Left lung (tissue), 14 donors: ENCODE measurements at places on chromosomes 6 and 20. TPM values are rescaled to one million over a fixed set of nuclear protein-coding genes. Genes with fewer than 3 reads are reported as not detected.
A peak's percentile ranks its signal among the peaks of the same experiment; 100 is the strongest.

Gene MTFR2
- 2.0 TPM for total RNA-seq

- H3K36me3 ChIP-seq = no peaks in the 10 kb centered on the region
- H3K4me3 ChIP-seq = no peak overlapping the region
- no peaks in the 10 kb centered on the region for H3K27me3 ChIP-seq
- no peak overlapping the region for H3K27ac ChIP-seq
Measured at GRCh38 chr6:91634791-91635190, 1047.9 kb upstream of the MAP3K7 start.

DNA sequence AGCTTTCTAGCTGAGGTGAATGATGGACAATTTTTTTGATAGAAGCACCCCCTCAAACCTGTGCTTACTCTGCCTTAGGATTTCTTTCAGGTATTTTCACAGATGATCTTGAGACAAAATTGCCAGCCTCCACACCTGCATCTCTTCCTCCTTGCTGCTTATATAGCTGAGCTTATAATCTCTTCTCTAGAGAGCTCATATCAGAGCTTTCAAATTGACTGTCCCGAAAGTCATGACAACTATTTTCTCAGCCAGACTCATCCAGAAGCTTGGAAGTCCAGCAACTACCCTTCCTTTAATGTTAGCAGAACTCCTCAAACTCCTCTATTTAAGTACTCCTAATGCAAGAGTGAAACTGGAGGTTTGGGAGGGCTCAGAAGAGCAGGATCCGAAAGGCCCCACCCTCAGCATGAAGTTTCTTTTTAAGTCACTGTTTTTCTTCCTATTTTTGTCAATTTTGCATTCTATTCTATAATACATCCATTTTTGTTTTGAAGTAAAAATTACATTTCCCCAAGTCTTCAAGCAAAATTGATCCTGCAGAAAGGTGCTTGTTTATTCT is 12.7 kb downstream of the CGA start:
- H3K27ac ChIP-seq = no peak overlapping the region
- no peak for DNase-seq

DNA sequence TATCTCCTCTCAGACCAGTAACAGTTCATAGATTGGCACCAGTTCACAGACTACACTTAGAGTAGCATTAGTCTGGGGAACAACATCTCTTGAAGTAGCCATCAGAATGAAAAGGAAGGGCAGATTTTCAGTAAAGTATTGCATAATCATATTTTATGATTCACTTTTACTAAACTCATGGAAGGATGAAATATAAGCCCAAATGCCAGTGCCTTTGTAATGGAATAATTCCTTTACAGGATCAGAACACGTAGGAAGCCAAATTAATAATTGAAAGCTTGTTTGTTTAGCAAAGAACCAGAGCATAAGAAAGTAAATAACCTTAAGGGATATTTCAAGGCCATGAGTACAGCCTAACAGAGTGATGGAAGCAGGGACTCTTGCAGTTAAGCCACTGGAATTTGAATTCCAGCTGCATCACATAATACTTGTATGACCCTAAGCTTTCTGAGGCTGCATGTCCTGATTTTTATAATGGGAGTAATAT is 11.4 kb upstream of the LOC128125822 start:
- no peaks in the 10 kb centered on the region for H3K36me3 ChIP-seq
- H3K27ac ChIP-seq = no peak overlapping the region
- H3K4me3 ChIP-seq = no peak overlapping the region
- DNase-seq = no peak

- DNase-seq = no peak
- H3K4me3 ChIP-seq = no peak overlapping the region
- no peaks in the 10 kb centered on the region for H3K4me1 ChIP-seq
- no peak overlapping the region for H3K27ac ChIP-seq
Measured at GRCh38 chr20:21143194-21143890, 17.5 kb downstream of the KIZ start.

- H3K36me3 ChIP-seq = no peaks in the 10 kb centered on the region
- H3K27ac ChIP-seq = no peak overlapping the region
- no peak overlapping the region for H3K4me3 ChIP-seq
- H3K4me1 ChIP-seq = peaks cover 3% of the 10 kb centered on the region
- DNase-seq = no peak
- H3K27me3 ChIP-seq = no peaks in the 10 kb centered on the region
Measured at GRCh38 chr20:33796907-33797544, 14.1 kb upstream of the CHMP4B start.

DNA sequence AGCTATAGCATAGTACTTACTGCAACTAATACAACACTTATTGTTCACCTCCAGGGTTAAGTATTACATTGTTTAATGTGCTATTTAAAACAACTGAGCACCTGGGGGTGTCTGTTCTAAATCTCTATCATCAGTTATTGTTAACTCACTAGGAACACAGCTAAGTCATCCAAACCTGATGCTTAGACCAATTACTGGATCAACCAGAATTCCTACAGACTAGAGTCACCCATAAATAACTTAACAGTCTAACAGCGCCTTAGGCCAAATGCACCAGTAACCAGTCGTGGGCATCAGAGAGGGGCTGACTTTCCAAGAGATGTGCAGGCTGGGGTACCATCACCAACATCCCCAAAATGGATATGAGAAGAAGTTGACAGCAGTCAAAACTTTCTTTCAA is 110.7 kb downstream of the ADTRP start:
- no peak overlapping the region for H3K27ac ChIP-seq
- DNase-seq = no peak
- H3K4me1 ChIP-seq = no peaks in the 10 kb centered on the region
- H3K4me3 ChIP-seq = no peak overlapping the region
- H3K36me3 ChIP-seq = no peaks in the 10 kb centered on the region

- H3K27me3 ChIP-seq = no peaks in the 10 kb centered on the region
- no peak overlapping the region for H3K4me3 ChIP-seq
- H3K4me1 ChIP-seq = no peaks in the 10 kb centered on the region
Measured at GRCh38 chr6:45098256-45098655, 229.9 kb upstream of the RUNX2 start.

DNA sequence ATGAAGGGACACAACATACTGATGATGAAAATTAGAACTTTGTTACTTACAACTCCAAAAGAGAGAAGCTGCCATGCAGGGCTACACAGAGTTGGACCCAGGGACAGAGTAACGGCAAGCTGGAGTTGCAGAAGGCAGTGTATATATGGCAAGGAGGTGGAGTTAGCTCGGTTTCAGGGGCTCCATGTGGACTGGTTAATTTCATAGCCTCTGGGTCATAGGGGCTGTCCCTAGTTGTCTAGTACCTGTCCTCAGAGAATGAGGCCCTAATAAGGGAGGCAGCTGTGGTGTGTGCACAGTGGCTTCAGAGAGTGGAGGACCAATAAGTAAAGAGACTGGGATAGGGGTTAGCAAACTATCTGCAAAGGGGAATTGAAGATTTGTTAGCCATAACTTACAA is 7.9 kb upstream of the ZSCAN12 start:
- no peaks in the 10 kb centered on the region for H3K36me3 ChIP-seq
- no peaks in the 10 kb centered on the region for H3K27me3 ChIP-seq
- DNase-seq = no peak
- no peaks in the 10 kb centered on the region for H3K4me1 ChIP-seq
- H3K27ac ChIP-seq = no peak overlapping the region

GRCh38 chr6:133680994-133681393 is 207.9 kb upstream of the TCF21 start:
- no peak overlapping the region for H3K4me3 ChIP-seq
- no peaks in the 10 kb centered on the region for H3K36me3 ChIP-seq
- no peak overlapping the region for H3K27ac ChIP-seq
- no peaks in the 10 kb centered on the region for H3K4me1 ChIP-seq

Gene TPMT
- 14.7 TPM for total RNA-seq

- no peak overlapping the region for H3K4me3 ChIP-seq
- no peak overlapping the region for H3K27ac ChIP-seq
- no peaks in the 10 kb centered on the region for H3K36me3 ChIP-seq
- no peak for DNase-seq
Measured at GRCh38 chr6:130537447-130537846, 171.6 kb downstream of the TMEM200A start.

DNA sequence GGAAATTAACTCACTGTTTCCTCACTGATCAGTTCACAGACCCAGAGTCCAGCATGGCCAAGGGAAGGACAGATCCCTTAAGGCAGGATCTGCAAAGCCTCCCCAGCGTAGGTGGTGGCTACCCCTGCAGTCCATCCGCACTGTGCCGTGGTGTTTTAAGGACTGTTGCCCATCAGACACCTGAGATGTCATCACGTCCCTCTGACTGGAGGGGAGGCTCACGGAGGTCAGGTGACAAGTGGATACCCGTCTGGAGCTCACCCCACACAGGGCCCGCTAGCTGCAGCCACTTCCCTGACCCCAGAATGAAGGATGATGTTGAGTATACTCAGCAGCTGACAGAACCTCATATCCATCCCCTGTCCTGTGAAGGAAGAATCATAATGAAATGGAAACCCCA is 161.8 kb upstream of the GGTLC1 start:
- H3K4me1 ChIP-seq = no peaks in the 10 kb centered on the region
- no peaks in the 10 kb centered on the region for H3K27me3 ChIP-seq
- DNase-seq = no peak
- H3K36me3 ChIP-seq = no peaks in the 10 kb centered on the region

DNA sequence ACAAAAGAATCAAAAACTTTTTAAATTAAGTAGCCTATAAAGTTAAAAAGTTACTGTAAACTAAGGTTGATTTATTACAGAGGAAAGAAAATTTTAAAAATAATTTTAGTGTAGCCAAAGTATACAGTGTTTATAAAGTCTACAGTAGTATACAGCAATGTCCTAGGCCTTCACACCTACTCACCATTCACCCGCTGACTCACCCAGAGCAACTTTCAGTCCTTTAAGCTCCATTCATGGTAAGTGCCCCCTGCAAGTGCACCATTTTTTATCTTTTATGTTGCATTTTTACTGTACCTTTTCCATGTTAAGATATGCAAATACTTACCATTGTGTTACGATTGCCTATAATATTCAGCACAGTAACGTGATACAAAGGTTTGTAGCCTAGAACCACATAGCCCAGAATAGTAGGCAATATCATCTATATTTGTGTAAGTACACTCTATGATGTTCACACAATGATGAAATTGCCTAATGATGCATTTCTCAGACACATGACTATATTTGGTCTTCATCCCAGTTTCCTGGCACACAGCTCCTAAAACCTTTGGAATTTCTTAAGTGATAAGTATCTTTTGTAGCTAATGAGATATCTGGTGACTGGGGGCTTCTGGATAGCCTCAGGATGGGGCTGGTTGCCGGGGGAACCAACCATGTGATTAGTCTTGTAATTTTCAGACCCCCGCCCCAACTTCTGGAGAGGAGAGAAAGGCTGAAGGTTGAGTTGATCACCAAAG is 111.0 kb downstream of the MRPL14 start:
- no peaks in the 10 kb centered on the region for H3K4me1 ChIP-seq
- H3K36me3 ChIP-seq = no peaks in the 10 kb centered on the region
- H3K27me3 ChIP-seq = no peaks in the 10 kb centered on the region
- H3K4me3 ChIP-seq = no peak overlapping the region
- no peak for DNase-seq

DNA sequence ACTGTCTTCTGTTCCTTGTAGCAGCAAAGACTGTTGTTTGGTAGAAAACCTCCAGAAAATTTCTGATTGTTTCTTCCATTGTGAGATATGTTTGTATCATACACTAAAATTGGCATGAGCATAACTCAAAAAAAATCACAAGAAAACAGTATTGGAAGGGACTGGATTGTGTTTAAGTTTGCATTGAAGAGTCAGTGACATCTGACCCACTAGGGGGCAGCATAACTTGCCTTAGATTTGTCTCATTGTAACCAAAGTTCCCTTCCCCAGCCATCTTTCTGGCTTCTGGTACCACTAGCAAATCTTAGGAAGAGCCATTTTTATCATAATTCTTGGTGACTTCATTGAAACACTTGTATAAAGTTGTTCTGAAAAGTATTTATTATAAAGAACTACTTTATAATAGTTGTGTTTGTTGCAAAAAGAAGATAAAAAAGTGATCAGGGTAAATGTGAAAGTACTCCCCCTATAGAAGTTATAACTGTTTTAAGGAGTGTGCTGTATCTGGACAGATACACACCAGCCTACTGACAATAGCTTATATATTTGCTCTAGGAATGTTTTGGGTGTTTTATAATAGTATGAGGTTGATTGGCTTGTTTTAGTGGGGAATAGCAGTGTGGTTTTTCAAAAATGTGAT is 7.7 kb downstream of the CSTF1 start:
- H3K4me1 ChIP-seq = no peaks in the 10 kb centered on the region
- no peak overlapping the region for H3K4me3 ChIP-seq
- no peak for DNase-seq
- no peaks in the 10 kb centered on the region for H3K36me3 ChIP-seq
- no peak overlapping the region for H3K27ac ChIP-seq
- no peaks in the 10 kb centered on the region for H3K27me3 ChIP-seq

Gene PLEKHG1
- 16.7 TPM for total RNA-seq

Gene PLA2G7
- total RNA-seq = 19.6 TPM

DNA sequence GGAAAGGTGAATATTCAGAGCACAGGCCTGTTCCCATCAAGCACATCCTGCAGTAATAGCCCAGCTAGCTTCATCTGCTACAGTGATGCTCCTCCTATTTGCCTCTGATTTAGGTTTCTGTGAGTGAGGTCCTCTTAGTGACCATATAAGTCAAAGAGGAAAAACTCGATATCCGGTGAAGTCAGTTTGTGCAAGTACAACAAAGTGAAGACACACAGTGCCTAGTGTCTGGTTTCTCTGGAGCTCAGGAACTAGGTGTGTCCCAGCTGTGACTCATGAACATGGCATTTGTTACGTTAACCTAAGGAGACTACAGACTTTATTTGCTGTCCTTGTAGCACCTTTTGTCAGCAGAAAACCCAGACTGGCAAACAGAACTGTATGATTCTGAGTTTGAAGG is 33.9 kb downstream of the EDN1 start:
- DNase-seq = no peak
- H3K36me3 ChIP-seq = no peaks in the 10 kb centered on the region
- peak overlapping the region; percentile 24 for H3K27ac ChIP-seq
- H3K27me3 ChIP-seq = no peaks in the 10 kb centered on the region
- H3K4me1 ChIP-seq = no peaks in the 10 kb centered on the region

GRCh38 chr6:88650029-88650619 is 313.3 kb downstream of the RNGTT start:
- H3K27ac ChIP-seq = no peak overlapping the region
- no peaks in the 10 kb centered on the region for H3K4me1 ChIP-seq
- no peak for DNase-seq
